ENCODE measurements at places on chromosomes 5 and 9. TPM values are rescaled to one million over a fixed set of nuclear protein-coding genes. Genes with fewer than 3 reads are reported as not detected.

DNA sequence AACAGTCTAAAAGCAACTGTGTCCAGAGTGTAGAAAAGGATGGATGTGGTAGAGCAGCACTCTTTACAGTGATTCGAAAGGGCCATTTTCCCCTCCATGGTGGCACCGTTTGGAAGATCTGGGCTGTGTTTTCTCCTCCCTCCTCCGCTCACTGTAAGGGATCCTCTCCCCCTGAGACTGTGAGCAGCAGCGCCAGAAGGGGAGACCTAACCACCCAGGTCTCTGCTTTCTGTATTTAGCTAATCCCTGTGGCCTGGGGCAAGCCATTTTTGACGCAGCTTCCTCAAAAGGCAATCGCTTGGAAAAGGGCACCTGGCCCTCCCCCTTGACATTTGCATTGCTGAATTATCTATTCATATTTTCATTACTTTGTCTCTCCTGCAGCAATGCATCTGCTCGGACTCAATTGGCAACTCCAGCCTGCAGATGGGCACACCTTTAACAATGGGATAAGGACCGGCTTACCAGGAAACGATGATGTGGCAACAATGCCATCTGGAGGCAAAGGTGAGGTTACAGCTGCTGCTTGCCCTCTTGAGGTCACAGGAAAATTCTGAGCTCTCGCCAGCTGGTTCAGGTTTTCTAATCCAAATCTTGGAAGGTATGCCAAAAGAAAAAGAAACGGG, 244.3 kb upstream of the WWC1 start:
- H3K4me1 ChIP-seq, result no peaks in the 10 kb centered on the region
- H3K4me3 ChIP-seq, result no peak overlapping the region
- H3K27ac ChIP-seq, result no peak overlapping the region
- H3K36me3 ChIP-seq, result no peaks in the 10 kb centered on the region

DNA sequence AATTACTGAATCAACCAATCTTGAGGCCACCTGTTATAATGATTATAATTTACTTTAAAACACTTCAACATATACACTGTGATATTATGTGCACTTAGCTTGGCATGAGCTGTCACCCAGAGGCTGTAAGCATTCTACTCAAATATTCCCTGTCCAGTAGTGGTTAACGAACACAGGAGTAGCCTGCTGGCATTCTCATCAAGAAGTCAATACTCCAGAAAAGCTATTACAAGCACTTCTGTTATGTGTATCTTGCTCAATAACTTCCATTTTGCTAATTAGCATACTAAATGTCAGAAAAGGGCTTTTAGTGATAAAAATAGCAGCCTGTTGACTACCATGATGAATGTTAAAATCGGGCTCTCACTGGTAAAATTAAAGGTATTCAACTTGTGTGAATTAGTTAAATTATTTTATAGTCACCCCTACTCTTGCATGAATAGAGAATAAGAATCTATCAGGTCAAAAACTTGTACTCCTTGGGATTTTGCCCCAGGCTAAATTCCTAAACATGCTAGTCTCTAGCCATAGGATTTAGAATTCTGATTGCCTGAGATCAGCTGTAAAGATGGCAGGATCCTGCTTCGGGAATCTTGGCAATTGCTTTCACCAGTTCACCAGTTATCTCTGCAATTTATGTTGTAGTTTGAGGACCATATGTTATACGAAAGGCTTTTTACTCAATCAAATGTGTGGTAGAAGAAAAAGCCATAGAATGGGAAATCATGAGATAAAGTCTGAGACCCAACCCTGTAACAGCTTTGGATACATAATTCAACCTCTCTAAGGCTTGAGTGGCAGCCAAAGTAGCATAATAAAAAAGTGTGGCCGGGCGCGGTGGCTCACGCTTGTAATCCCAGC, 43.4 kb upstream of the PAM start:
- peaks cover 5% of the 10 kb centered on the region for H3K27me3 ChIP-seq
- H3K27ac ChIP-seq, result no peak overlapping the region
- DNase-seq, result no peak
- no peaks in the 10 kb centered on the region for H3K4me1 ChIP-seq
- H3K4me3 ChIP-seq, result no peak overlapping the region
- H3K36me3 ChIP-seq, result no peaks in the 10 kb centered on the region

DNA sequence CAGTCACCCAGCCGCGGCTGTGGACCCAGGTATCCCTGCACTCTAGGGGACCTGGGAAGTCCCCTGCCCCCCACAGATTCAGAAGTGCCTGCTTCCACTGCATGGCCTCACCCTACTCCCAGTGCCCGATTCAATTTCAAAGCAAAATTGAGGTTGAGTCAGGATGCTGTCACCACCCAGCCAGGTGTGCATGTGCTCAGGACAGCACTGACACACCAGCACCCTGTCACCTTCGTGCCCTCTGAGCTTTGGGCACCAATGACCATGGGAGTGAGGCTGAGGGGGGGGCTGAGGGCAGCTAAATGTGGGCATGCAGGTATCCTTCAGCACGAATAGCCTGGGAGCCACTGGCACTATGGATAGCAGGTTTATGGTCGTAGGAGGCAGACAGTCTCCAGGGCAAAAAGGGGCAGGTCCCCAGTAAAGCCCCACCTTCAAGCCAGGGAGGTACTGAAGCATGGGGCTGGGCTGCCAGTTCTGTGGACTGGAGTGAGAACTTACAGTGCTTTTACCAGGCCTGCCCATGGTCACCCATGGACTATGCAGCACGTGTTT, 1151.6 kb upstream of the CDH6 start:
- H3K4me1 ChIP-seq, result no peaks in the 10 kb centered on the region
- no peaks in the 10 kb centered on the region for H3K36me3 ChIP-seq
- no peak overlapping the region for H3K4me3 ChIP-seq
- H3K27me3 ChIP-seq, result no peaks in the 10 kb centered on the region
- no peak for DNase-seq
- H3K27ac ChIP-seq, result no peak overlapping the region

DNA sequence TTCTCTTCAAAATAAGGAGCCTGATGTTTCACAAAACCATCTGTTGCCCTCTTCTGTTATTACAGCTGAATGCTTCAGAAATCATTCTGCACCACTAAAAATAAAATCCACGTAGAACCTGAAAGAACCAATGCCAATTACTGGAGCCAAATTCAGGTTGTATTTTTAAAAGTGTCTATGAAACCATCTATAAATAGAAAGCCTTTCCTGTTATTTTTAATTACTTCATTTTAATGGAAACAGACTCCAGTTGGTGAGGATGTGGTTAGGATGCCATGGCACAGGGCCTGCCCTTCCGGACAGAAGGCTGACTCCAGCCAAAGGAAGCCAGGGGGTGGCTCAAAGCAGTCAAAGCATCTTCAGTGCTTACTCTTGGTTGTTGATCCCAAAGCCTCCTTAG, 119.8 kb downstream of the TENT4A start:
- peaks cover 57% of the 10 kb centered on the region for H3K4me1 ChIP-seq
- no peak for DNase-seq
- H3K27ac ChIP-seq, result no peak overlapping the region
- H3K36me3 ChIP-seq, result no peaks in the 10 kb centered on the region

AMBP gene
- not detected for total RNA-seq

CD180 gene
- total RNA-seq, result 1.4 TPM

DNA sequence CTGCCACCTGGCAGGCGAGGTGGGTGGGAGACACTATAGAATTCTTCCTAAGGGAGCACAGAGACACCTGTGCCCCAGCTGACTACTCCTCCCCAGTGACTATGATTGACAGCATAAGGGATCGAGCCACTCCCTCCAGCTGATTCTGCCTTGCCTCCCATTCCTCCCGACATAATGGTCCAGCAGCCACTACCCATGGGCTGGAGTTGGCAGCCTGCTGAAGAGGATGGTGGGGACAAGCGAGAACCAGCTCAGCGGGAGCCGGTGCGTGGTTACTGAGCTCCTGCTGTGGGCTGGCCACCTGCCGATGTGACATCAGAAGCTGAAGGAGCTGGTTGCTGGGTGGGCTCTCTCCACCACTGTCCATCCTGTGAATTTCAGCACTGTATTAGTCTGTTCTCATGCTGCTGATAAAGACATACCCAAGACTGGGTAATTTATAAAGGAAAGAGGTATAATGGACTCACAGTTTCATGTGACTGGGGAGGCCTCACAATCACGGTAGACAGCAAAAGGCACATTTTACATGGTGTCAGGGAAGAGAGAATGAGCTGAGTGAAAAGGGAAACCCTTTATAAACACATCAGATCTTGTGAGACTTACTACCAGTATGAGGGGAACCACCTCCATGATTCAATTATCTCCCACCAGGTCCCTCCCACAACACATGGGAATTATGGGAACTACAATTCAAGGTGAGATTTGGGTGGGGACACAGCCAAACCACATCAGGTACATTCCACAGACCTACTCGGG, 12.1 kb upstream of the NCS1 start:
- no peak overlapping the region for H3K27ac ChIP-seq
- no peaks in the 10 kb centered on the region for H3K36me3 ChIP-seq
- no peak for DNase-seq
- peaks cover 2% of the 10 kb centered on the region for H3K27me3 ChIP-seq
- no peak overlapping the region for H3K4me3 ChIP-seq

GRCh38 chr9:2053883-2054845, 39.0 kb downstream of the SMARCA2 start:
- peaks cover 39% of the 10 kb centered on the region for H3K36me3 ChIP-seq
- peak; percentile 68 for DNase-seq
- no peaks in the 10 kb centered on the region for H3K27me3 ChIP-seq
- H3K4me1 ChIP-seq, result peaks cover 48% of the 10 kb centered on the region
- H3K27ac ChIP-seq, result peak overlapping the region; percentile 56

DNA sequence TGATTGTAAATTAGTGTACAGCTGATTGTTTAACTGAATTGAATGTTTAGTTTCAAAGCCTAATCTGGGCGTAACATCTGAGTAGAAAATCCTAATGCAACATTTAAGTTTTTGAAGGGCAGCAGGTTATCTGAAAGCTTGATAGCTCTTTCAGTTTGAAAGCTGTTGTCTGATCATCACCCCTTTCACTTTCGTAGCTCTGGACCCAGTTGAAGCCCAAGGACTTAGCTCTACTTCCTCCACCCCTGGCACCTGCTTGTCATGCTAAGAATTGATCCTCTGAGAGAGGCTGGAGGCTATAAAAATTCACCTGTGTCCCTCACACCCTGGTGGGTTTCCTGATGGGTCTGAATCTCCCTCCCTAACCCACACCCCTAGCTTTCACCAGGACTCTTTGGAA, 86.0 kb downstream of the ZFAND5 start:
- H3K27me3 ChIP-seq, result peaks cover 8% of the 10 kb centered on the region
- no peak overlapping the region for H3K27ac ChIP-seq
- no peaks in the 10 kb centered on the region for H3K4me1 ChIP-seq
- no peaks in the 10 kb centered on the region for H3K36me3 ChIP-seq

DNA sequence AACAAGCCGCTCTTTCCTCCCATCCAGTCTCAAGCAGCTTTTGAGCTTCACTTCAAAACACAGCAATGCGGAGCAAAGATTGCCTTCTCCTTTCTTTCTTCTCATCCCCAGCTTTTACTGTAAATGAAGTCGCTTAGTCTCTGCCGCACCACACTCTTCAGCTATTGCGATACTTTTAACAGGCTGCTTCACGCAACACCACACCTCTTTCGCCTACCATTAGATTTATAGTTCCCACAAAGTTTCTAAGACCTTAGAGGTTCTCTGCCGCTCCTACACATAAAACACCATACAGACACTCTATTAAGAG, 711 bp downstream of the PGGT1B start:
- peaks cover 42% of the 10 kb centered on the region for H3K4me1 ChIP-seq
- DNase-seq, result no peak
- H3K27ac ChIP-seq, result peak overlapping the region; percentile 87
- peaks cover 15% of the 10 kb centered on the region for H3K36me3 ChIP-seq

DNA sequence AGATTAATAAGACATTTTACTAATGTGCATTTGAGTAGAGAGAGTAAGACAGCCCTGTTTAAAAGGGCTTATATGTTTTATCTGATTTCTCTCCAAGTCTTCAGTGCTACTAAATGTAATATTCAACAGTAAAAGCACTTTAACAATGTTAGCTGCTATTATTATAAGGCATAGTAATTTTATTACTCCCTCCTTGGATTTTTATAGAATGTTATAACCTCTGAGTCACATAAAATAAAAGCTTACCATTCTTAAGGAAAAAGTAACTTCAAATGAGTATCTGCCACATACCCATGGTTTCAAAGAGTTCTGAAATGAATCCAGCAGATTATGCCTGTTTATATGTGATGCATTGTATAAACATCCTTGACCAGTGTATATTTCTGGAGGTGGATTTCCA, 19.0 kb downstream of the SPDL1 start:
- H3K27ac ChIP-seq, result no peak overlapping the region
- no peak for DNase-seq
- peaks cover 4% of the 10 kb centered on the region for H3K4me1 ChIP-seq
- no peak overlapping the region for H3K4me3 ChIP-seq

- no peak overlapping the region for H3K4me3 ChIP-seq
- H3K36me3 ChIP-seq, result no peaks in the 10 kb centered on the region
- DNase-seq, result no peak
Measured at GRCh38 chr9:96344458-96345180, 38.9 kb downstream of the SLC35D2 start.

PDGFRB gene
- 0.76 TPM for total RNA-seq

DNA sequence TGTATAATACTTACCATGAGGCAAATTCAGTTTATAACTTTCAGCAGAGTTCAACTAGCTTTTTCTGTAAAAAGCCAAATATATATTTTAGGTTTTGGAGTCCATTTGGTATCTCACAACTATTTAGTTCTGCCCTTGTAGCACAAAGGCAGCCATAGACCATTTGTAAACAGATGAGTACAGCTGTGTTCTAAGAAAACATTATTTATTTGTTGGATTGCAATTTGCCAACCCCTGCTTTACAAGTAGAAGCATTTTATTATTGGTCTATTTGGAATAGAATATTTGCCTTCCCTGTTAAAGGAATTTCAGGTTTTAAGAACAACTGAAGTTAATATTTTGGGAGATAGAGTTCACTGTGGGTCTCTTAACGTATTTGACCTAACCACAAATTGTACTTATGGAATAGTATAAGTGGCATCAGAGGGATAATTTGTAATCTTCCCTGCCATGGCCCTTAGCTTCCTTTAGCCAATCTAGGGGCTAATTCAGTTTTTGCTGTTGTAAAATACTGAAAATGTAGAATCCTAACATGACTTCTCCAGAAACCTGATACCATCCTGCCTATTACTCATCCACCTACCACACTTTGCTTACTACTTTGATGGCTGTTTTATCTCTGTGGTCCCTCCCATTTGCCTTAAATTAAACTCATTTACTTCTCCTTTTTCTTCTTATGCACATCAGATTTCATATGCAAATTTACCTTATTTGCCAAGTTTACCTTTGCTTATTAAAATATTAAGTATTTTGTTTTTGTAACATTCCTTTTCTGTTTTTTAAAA, 109.2 kb downstream of the DMXL1 start:
- H3K27ac ChIP-seq, result no peak overlapping the region
- DNase-seq, result no peak
- peaks cover 15% of the 10 kb centered on the region for H3K36me3 ChIP-seq
- H3K4me3 ChIP-seq, result no peak overlapping the region
- H3K27me3 ChIP-seq, result no peaks in the 10 kb centered on the region

- no peak overlapping the region for H3K4me3 ChIP-seq
- peaks cover 6% of the 10 kb centered on the region for H3K4me1 ChIP-seq
- no peak for DNase-seq
Measured at GRCh38 chr9:127065592-127065991, 56.8 kb downstream of the ANGPTL2 start.

TNFSF8 gene
- 207 TPM for total RNA-seq

- no peak for DNase-seq
- peaks cover 42% of the 10 kb centered on the region for H3K4me1 ChIP-seq
- H3K4me3 ChIP-seq, result no peak overlapping the region
- H3K27me3 ChIP-seq, result no peaks in the 10 kb centered on the region
- no peak overlapping the region for H3K27ac ChIP-seq
Measured at GRCh38 chr5:32274548-32275395, 38.0 kb downstream of the MTMR12 start.
